ENCODE measurements at places on chromosomes 4 and X.

DNA sequence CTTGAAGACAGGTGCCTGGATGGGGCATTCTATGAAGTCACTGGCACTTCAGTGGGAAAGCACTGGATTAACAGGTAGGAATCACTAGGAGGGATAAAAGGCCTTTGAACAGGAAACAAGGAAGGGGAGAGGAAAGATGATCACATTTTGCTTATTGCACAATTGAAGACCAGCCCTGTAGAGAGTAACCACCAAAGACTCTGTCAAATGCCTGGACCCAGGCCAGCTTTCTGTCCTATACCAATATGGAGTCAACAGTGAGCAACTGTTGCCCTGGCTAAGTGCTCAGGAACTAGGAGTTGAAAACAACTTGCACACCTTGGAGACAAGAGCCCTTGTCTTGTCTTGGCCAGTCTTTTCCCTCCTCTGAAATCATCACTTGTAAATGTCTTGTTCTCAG is 14.1 kb upstream of the RTL3 start:
- H3K4me1 ChIP-seq: no peaks in the 10 kb centered on the region
- H3K36me3 ChIP-seq: no peaks in the 10 kb centered on the region
- H3K27me3 ChIP-seq: no peaks in the 10 kb centered on the region
- DNase-seq: no peak

- H3K4me1 ChIP-seq: peaks cover 4% of the 10 kb centered on the region
- H3K27me3 ChIP-seq: no peaks in the 10 kb centered on the region
- H3K36me3 ChIP-seq: peaks cover 3% of the 10 kb centered on the region
- H3K27ac ChIP-seq: no peak overlapping the region
- no peak for DNase-seq
- no peak overlapping the region for H3K4me3 ChIP-seq
These were observed 12.6 kb downstream of the NR0B1 start for GRCh38 chrX:30296408-30297254.

DNA sequence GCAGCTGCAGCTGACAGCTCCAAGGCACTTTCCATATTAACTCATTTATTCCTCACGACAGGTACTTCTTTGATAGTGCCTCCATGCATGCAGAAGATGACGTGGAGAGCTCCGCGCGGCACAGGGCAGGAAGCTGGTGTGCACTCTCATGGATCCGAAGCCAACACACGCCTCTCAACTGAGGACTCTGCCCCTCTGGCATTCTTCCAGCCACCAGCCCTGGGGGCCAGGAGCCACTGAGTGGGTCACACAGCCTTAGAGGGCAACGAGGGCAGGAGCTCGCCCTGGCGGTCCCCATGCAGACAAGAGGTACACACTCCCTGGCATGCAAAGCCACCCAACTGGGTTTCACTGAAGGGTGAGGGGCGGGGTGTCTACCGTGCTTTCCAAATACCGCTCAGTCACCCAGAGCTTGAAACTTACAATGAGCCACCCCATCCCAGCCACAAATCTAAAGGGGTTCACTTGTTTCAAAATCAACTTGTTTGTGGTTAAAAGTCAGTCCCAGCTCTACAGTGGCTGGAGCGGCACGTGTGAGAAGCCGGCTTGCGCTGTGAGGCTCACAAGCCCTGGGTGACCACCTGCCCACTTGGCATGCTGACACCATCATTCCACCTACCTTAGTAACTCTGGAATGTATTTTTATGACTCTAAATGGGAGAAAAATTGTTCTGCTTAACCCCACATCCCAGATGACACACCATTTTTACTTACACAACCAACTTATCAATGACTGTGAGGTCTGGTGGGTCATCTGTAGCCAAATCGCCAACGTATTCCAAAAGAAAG is 16.2 kb downstream of the NOP14 start:
- no peak overlapping the region for H3K4me3 ChIP-seq
- no peaks in the 10 kb centered on the region for H3K4me1 ChIP-seq
- peaks cover 7% of the 10 kb centered on the region for H3K27me3 ChIP-seq
- H3K36me3 ChIP-seq: peaks cover 3% of the 10 kb centered on the region
- no peak for DNase-seq

DNA sequence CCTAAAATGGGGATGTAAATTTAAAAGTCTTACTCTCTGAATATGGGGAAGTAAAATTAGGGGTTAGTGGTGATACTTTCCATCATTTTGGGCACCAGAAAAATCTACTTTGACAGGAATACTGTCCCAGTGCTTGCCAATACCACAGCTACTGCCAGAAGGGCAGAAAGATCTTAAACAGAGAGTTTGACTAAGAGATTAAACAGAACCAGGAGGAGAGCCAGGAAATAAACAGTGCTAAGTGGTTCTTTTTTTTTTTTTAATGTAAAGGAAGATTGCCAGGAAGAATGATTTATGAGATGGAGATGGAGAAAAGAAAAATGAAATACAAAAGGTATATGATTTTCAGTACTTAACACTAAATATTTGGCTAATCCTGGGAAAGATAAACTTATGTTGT is 126.8 kb downstream of the RTL3 start:
- no peak for DNase-seq
- H3K36me3 ChIP-seq: no peaks in the 10 kb centered on the region
- no peaks in the 10 kb centered on the region for H3K27me3 ChIP-seq
- H3K4me3 ChIP-seq: no peak overlapping the region
- no peaks in the 10 kb centered on the region for H3K4me1 ChIP-seq

DNA sequence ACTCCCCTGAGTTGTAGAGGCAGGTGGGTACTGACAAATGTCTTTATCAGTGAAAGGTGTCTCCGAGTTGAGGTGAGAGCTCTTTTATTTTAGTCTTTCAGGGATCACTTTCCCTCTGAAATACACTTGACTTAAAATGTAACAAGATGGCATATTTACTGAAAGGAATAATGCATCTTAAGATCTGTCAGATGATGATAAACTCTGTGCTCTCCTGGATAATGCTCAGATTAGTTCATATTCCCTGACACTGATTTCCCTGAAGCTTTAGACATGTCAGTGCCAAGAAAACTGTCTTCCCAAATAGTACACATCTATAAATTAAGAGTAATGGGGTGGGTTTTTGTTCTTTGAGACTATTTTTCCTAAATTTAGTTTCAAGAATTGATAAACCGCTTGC is 75.5 kb downstream of the ALG13 start:
- H3K27me3 ChIP-seq: peaks cover 1% of the 10 kb centered on the region
- no peaks in the 10 kb centered on the region for H3K36me3 ChIP-seq
- no peak overlapping the region for H3K27ac ChIP-seq
- H3K4me3 ChIP-seq: no peak overlapping the region
- H3K4me1 ChIP-seq: no peaks in the 10 kb centered on the region

DNA sequence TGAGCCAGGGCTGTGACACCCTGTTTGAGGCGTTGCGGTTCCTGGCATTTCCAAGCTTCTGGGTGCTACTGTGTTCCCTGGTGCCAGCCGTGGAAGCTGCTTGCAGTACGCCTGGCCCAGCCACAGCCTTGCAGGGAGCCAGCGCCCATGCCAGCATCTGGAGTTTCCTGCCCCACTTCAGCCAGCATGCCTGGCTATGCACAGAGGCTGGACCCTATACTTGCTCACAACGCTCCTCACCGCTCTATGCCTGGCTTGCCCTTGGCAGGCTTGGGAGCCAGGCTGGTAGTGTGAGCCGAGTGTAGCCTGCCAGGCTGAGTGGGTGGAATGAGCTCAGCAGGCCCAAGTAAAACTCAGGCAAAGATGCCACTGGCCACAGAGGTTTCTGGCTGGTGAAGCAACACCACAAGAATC is 22.4 kb downstream of the PRRG1 start:
- no peaks in the 10 kb centered on the region for H3K27me3 ChIP-seq
- no peaks in the 10 kb centered on the region for H3K4me1 ChIP-seq
- no peak overlapping the region for H3K4me3 ChIP-seq
- no peaks in the 10 kb centered on the region for H3K36me3 ChIP-seq

DNA sequence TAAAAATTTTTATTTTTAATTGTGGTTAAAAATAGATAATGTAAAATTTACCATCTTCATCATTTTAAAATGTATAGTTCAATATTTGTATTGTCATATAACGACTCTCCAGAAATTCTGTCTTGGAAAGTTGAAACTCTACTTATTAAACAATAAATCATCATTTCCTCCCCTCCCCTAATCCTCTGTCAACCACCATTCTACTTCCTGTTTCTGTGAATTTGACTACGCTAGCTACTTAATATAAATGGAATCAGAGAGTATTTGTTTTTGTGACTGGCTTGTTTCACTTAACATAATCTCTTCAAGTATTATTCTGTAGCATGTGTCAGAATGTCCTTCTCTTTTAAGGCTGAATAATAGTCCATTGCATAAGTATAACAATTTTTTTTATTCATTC is 729.0 kb upstream of the AADAT start:
- peaks cover 11% of the 10 kb centered on the region for H3K4me1 ChIP-seq
- H3K4me3 ChIP-seq: no peak overlapping the region
- peaks cover 3% of the 10 kb centered on the region for H3K27me3 ChIP-seq
- peaks cover 21% of the 10 kb centered on the region for H3K36me3 ChIP-seq
- no peak overlapping the region for H3K27ac ChIP-seq

GRCh38 chr4:41989994-41990364 is 351 bp upstream of the SLC30A9 start:
- H3K4me1 ChIP-seq: peaks cover 10% of the 10 kb centered on the region
- H3K27me3 ChIP-seq: peaks cover 1% of the 10 kb centered on the region
- no peaks in the 10 kb centered on the region for H3K36me3 ChIP-seq

DNA sequence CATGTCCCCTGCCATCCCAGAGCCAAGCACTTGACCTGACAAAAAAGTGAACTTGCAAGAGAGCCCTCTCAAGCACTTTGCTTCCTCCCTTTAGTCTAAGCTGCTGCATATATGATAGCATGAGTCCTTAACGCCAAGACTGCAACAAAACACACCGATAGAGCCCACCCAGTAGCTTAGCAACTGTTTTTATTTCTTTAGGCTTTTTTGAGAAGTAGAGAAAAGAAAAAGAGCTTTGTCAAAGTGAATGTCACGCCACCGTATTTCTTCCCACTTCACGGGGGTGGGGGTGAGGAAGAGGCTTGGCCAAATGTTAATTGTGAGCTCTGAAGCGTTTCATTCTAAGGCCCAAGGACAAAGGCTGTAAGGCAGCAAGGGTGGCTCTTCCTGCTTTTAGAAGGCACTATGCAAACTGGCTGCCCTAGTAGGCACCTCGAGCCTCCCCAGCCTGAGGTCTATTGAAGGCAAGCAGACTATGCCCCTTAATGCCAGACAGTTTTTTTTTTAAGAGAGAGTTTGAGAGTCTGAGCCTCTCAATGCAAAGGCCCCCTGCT is 138.6 kb downstream of the HS6ST2 start:
- H3K27me3 ChIP-seq: peaks cover 2% of the 10 kb centered on the region
- H3K36me3 ChIP-seq: no peaks in the 10 kb centered on the region
- H3K4me3 ChIP-seq: no peak overlapping the region
- H3K27ac ChIP-seq: no peak overlapping the region

DNA sequence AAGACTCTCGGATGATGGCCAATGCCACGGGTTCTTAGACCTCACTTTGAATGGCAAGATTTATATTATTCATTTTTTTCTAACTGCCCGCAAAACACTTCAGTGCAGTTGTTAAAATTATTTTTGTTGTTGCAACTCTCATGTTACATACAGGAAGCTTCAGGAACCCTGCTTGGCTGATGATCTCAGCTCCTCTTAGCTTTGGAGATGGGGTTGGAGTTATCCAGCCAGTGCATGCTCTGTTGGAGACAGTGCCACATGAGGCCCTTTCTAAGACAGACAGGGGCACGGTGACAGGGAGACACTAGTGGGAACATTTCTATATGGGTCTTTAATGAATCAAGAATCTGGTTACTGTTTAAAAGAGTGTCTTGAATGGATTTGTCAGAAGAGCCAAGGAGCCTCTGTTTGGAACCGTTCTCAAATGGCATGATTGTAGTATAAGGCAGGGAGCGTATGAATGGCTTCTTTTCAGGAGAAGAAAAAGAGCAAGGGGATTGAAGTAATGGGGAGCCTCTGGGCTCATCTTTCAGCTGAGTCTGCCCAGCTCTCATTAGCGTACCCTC is 61.9 kb upstream of the ENPP6 start:
- no peak for DNase-seq
- H3K27ac ChIP-seq: no peak overlapping the region
- no peaks in the 10 kb centered on the region for H3K4me1 ChIP-seq

DNA sequence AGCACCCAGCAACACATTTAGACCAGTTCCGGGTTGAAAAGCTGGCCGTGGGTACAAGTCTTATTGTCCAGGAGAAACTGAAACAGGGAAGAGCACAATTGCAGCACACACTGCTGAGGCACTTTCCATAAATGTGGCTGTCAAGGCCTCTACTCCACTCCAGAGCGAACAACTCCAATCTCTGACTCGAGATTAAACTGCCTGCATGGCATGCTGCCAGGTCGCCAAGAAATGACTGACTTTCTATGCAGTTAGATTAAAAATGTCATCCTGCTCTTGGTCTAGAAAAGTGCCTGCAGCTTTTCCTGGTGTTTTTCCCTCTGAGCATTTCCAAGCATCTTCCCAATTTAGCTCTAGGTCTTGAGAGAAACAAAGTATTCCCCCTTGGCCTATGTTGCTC is 260.6 kb upstream of the EMCN start:
- no peak for DNase-seq
- H3K27me3 ChIP-seq: no peaks in the 10 kb centered on the region
- no peaks in the 10 kb centered on the region for H3K4me1 ChIP-seq
- no peak overlapping the region for H3K27ac ChIP-seq
- no peak overlapping the region for H3K4me3 ChIP-seq
- H3K36me3 ChIP-seq: no peaks in the 10 kb centered on the region

- no peaks in the 10 kb centered on the region for H3K27me3 ChIP-seq
- H3K36me3 ChIP-seq: no peaks in the 10 kb centered on the region
- H3K4me1 ChIP-seq: no peaks in the 10 kb centered on the region
- no peak overlapping the region for H3K4me3 ChIP-seq
These were observed 108.9 kb downstream of the DLG3 start for GRCh38 chrX:70553516-70553915.

GRCh38 chr4:140645614-140646412 is 77.1 kb upstream of the UCP1 start:
- peaks cover 11% of the 10 kb centered on the region for H3K36me3 ChIP-seq
- H3K27me3 ChIP-seq: peaks cover 11% of the 10 kb centered on the region
- DNase-seq: no peak
- no peak overlapping the region for H3K4me3 ChIP-seq
- no peak overlapping the region for H3K27ac ChIP-seq
- no peaks in the 10 kb centered on the region for H3K4me1 ChIP-seq

DNA sequence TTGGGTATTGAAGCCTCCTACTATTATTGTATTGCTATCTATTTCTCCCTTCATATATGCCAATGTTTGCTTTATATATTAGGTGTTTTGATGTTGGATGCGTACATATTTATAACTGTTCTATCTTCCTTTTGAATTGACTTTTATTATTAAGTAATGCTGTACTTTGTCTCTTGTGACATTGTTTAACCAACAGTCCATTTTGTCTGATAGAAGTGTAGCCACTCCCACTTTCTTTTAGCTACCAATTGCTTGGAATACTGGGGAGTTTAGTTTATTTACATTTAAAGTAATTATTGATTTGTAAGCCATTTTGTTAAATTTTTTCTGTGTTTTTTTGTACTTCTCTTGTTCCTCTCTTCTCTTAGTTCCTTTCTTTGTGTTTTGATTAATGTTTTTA is 195.9 kb downstream of the GC start:
- H3K4me1 ChIP-seq: no peaks in the 10 kb centered on the region
- H3K27ac ChIP-seq: no peak overlapping the region
- H3K36me3 ChIP-seq: no peaks in the 10 kb centered on the region
- no peak for DNase-seq
- H3K4me3 ChIP-seq: no peak overlapping the region

All from glutamatergic neuron (in vitro differentiated cells).